Stimulated activated CD4-positive, alpha-beta T cell treated with anti-CD3 and anti-CD28 coated beads, Interleukin-4, amount 100 ng/mL, for 4 hours (primary cell): ENCODE measurements at places on chromosomes 5 and 9.

DNA sequence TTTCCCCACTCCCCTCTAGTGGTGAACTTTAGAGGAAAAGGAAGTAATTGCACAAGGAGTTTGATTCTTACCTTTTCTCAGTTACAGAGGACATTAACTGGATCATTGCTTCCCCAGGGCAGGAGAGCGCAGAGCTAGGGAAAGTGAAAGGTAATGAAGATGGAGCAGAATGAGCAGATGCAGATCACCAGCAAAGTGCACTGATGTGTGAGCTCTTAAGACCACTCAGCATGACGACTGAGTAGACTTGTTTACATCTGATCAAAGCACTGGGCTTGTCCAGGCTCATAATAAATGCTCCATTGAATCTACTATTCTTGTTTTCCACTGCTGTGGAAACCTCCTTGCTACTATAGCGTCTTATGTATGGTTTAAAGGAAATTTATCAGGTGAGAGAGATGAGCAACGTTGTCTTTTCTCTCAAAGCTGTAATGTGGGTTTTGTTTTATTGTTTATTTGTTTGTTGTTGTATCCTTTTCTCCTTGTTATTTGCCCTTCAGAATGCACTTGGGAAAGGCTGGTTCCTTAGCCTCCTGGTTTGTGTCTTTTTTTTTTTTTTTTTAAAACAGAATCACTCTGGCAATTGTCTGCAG lies 25.3 kb downstream of the SLC22A5 start:
- DNase-seq: no peak

- DNase-seq: no peak
Measured at GRCh38 chr5:159581502-159582249, 251.4 kb upstream of the IL12B start.

DNA sequence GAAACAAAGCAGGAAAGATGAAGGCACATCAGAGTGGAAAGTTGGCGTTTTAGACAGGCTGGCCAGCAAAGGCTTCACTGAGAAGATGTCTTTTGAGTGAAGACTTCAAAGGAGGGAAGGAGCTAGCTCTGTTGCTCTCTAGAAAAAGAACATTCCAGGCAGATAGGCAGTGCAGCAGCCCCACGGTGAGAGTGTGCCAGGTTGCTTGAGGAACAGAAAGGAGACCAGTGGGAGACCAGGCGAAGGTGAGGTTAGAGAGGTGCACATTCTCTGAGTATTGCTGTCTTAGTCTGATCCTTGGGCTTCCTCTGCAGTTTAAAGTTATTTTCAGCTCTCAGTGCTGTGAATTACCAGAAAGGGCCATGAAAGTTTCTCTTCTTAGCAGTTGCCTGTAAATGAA lies 83.8 kb downstream of the SLC44A1 start:
- no peak for DNase-seq

DNA sequence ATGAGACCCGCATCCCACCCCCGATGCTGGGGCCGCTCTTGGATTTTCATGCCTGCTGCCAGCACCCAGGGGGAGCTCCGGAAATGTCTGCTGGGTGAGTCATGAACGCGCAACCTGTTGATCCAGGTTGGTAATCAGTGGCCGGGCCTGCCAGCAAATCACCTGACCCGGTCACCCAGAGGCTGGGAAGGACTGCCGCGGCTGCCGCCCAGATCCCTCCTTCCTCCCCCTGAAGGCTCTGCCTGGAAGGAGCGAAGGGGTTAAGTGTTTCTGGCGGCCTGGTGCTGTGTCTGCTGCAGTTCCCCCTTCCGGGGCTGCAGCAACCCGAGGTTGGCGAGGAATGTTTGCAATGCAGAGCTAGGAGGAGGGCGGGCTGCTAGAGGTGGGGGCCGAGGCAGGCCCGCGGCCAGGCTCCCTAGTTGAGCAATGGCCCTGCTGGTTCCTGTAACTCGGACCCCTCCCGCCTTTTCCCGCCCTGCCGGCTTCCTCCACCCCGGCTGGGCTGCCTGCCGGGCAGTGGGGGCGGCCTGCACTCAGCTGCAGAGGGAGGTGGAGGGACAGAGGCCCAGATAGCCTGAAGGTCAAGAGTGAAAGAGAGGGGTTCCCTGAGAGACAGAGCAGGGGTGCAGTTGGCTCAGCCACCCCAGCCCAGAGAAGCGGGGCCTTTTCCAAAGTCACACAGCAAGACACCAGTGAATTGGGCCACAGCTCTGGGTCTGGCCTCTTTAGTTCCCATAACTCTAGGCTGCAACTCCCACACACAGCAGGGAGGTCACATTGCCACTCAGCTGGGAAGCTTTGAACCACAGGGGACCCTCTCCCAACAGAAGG lies 156.3 kb upstream of the IER5L start:
- DNase-seq: no peak

- DNase-seq: no peak
Measured at GRCh38 chr5:84384604-84385575, at the start of gene EDIL3. Gene EDIL3, minus strand, starts transcription at chr5:84384880. Its CDS starts 506 bp downstream, at chr5:84384374.

DNA sequence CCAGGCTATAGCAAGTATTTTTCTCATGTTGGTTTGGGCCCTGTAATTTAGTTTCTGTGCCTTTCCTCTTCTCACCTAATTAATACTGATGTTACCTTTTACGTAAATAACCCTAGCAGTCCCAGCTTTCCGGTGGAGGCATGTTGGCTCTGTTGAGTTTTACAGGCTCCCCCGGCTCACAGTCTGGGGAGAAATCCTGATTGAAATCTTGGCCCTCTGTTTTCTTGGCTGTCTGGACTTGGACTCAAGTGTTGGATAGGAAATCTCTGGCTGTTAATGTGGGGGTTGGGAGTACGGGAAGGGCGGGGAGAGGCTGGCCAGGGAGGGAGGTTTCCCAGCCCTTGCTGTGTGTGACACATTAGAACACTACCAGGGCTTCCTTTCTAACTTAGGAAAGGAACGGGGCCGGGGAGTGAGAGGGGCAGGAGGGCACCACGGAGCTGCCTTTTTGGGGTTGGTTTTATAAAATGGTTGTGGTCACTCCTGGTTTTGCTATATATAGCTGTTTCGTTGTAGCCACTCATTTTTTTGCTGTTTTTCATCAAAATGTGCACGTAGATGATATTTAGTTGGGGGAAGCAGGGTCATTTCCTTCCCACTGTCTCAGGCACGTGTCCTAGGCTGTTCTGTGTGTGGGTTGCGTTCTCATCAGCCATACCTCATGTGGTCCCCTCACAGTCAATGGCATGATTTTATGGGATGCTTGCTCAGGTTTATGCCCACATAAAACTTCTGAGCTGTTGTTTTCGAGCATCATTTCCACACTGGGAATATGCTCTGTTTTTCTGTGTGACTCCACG lies 11.0 kb downstream of the TRIO start:
- no peak for DNase-seq

DNA sequence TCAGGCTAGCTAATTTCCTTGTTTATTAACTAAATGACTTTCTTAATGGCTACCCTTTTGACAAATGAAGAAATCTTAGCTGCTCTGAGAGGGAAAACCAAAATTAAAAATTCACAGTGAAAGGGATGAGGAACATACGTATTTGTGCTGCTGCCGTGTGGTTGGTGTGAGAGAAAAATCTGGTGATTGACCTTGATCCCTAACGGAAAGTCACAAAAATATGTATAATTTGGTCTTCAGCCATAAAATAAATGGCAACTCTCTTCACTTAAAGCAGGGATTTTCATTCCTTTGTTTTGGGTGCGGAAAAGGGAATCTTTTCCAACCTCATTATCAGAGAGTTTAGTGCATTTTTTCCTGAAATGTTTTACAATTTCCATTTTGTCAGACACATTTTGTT lies 40.4 kb downstream of the PAM start:
- DNase-seq: no peak

DNA sequence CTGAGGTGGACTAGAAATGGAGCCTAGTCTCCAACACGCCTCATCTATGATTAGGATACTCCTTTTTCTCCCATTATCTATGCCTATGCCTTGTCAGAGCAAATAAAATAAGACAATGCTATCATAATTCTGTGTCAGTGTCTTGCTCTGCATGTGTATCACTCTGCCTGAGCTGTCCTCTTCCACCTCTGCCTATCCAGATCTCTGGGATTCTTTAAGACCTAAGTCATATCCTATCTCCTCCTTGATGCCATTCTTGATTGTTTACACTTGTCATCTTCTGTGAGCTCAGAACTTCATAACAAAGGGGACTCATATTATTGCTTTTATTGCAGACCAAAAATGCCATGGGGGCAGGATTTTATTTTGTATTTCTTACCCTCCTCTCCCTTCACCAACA lies 351.2 kb upstream of the C9orf72 start:
- DNase-seq: no peak

GRCh38 chr9:4973902-4974301 lies 11.2 kb upstream of the JAK2 start:
- DNase-seq: no peak

- no peak for DNase-seq
Measured at GRCh38 chr5:155884041-155884440, 442.9 kb upstream of the SGCD start.

GRCh38 chr9:10251490-10251889 lies 361.3 kb downstream of the PTPRD start:
- no peak for DNase-seq

- DNase-seq: no peak
Measured at GRCh38 chr5:142375944-142376411, 51.2 kb upstream of the SPRY4 start.

DNA sequence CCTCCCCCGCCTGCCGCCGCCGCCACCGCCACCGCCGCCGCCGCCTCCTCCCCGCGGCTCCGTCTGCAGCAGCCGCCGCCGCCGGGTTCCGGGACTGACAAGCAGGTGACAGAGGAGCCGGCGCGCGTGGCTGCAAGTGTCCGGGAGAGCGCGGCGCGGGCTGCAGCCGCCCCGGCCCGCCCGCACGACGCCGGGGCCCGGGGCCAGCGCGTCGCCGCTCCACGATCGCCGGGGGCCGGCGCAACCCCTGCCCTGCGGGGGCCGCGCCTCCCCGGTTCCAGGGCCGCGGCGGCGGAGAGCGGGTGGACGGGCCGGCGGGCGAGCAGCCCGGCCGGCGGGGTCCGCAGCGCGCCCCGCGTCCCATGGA lies 343 bp downstream of the LMX1B start:
- no peak for DNase-seq

DNA sequence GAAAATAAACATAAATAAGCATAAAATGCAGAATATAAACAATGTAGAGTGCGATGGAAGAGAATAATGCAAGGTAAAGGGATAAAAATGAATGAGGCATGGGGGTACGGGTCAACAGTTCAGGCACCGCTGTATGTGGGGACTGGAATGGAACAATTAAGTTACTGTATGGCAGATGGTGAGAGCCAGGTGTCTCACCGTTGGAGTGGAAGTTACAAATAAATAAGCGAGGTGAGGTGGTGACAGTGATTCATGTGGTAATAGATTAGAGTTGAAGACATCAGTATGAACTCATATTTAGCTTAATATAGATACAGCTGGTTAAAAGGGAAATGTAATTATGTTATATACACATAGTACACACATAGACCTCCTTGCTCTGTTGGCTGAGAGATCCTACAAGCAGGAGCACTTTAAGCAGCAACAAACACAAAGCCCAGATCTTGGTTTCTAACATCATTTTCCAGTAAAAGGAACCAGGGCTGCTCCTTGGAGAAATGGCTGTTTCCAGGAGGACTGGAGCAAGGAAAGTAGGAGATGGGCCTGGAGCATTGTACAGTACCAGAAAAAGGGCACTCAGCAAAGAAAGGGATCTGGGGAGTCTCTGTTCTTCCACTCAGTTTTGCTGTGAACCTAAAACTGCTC lies 2.4 kb upstream of the OMD start:
- no peak for DNase-seq

GRCh38 chr5:75020016-75020656 lies 32.2 kb downstream of the GCNT4 start:
- DNase-seq: no peak

DNA sequence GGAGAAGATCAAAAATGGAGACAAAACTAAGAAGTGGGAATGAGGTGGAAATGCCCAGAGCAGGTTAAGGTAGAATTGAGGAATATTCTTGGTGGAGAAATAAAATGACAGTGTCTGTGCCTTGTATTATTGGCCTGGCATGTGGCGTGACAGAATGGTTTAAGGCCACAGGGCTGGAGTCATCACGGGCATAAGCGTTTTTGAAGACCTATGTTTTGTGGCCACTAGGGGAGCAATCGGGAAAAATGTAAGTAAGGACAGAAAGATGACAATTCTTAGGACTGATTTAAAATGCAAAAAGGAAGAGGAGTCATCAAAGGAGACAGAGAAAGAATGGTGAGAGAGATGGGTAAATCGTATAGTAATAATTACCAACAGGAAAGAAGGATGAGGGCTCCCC lies 72.2 kb upstream of the EPB41L4A start:
- no peak for DNase-seq

DNA sequence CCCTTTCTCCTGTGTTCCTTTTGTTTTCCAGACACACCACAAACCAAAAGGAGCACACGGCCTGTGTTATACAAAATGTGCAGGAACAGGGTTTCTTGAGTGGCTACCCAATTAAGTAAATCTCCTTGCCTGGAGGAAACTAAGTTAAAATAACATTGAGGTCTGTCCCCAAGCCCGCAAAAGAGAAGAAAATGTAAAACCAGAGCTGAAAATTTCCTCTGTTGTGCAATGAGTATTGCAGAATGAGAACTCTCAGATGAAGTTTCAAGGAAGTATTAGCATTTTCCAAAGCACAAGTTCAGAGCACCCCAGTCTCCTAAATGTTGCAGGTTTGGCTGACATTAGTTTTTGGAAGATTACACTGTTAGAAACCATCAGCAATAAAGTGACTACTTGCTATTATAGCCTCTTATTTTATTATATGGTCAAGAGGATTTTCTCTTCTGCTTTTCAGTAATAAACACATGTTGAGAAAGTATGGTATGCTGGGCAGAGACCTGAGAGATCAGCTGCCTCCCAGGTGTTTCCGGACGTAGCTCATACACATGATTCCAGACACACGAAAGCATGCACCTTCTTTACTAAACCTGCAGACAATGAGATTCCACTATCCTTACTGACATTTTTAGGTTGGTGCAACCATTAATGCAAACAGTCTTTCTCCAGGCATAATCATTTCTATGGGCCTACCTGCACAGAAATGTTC lies 161.3 kb downstream of the SNCAIP start:
- DNase-seq: no peak

DNA sequence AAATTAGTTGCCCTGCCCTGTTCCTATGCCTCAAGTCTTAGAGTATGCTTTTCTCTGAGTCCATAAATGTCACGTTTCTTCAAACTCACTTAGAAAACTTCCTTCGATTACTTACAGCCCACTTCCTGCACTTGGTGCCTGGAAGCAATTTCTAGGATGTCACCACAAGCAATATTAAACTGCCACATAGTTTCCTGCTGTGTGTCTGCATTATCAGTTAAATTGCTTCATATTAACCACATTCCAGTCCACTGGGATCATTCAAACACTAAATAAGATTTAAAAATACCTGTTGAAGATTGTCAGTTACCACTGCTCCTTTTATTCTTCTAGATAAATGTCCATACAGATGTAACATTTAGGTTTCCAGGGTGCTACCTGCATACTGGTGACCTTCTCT lies 4.1 kb downstream of the DENND1A start:
- no peak for DNase-seq

DNA sequence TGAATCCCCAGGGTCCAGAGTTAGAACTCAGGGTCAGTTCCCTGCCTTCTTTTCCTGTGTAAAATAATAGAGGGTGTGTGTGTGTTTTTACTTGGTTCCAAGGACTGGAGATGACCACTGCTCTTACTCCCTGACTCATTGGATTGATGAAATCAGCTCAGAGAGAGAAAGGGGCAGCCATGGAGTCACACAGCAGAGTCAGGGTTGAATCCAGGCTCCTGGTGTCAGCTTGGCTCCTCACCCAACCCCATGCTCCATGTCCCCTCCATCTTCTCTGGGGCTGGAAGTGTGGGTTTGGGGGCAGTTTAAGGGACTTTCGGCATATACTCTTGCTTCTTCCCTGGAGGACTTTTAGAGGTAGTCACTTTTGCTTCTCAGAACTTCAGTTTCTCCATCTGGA lies 21.6 kb downstream of the DAB2IP start:
- DNase-seq: no peak
